ENCODE measurements at places on chromosomes 2 and 18. TPM values are rescaled to one million over a fixed set of nuclear protein-coding genes. Genes with fewer than 3 reads are reported as not detected.

The WNT10A gene
- 2.5 TPM for total RNA-seq

The LONRF2 gene
- 0.09 TPM for total RNA-seq

The SERPINB3 gene
- not detected for total RNA-seq

The LAMA3 gene
- 0.14 TPM for total RNA-seq

GRCh38 chr18:10329101-10329500 is 125.3 kb upstream of the APCDD1 start:
- no peak for DNase-seq

GRCh38 chr2:75403991-75404428 is 156.7 kb downstream of the EVA1A start:
- no peak for DNase-seq

DNA sequence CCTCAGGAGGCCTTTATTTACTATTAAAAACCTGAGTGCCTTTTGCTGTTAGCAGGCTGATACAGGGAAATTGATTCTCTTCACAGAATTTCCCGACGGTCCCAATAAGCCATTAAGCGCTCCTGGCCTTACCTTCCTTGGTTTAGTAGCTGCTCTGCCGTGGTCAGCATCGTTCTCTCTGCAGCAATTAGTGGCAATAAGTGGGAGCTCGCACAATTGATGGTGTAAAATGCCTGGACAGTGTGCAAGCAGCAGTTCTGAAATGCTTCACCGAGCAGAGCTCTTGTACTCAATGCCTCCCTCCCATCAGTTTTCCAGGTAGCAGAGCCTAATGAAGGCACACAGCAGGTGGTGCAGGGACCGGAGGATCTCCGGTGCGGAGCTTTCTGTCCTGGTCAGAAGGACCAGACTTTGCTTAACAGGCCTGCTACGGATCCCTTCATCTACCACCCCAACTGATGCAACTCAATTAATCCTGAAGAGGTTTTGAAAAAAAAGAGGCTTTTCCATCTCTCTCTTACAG is 1.1 kb upstream of the LINC00305 start:
- DNase-seq, result no peak

- DNase-seq, result no peak
These were observed 15.7 kb upstream of the PLA2R1 start for GRCh38 chr2:160077912-160078810.

DNA sequence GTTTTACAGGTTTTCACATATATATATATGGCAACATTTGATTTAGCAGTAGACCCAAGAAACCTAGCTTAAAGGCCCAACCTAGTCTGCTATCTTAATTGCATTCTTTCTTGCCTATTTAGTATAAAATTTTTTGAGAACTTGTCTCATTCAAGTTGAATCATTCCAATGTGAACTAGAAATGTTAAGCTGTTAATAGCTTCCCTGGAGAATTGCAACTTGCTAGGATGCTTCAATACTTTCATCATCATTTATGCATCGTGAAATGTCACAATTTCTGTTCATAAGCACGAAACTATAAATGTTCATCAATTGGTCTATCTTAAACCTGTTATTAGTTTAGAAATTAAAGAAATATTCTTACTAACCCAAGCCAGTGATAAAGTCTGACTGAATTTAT is 217.6 kb downstream of the BABAM2 start:
- no peak for DNase-seq

DNA sequence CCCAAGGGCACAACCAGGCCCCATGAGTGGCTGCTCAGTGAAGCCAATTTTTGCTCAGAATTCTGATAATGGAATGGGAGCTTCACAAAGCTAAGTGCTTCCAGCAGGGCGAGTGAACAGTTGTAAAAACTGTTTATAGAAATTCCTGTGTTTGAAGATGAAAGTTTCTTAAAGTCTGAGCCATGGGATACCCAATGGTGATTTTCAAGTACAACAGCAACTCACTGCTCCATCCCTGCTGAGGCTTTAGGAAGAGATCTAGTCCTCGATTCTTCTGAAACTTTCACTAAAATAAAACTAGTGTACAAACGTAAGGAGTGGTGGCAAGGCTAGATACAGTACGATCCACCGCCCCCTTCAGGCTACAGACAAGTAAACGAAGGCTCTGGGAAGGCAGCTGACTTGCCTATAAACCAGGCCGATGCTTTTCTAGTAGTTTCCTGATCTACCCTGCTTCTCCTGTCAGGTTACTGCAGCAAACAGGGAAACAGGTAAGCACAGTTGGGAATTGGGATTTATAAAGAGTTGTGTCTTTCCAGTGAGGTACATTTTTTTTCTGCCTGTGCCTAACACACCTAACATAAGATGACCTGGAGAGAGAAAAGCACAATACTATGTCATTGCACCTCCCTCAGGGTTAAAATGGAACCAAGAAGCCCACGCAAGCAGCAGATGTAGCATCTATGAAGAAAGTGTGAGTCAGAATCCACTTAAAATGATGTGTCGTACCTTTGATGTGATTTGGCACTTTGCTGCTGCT is 108.7 kb downstream of the UXS1 start:
- DNase-seq, result peak; percentile 43

DNA sequence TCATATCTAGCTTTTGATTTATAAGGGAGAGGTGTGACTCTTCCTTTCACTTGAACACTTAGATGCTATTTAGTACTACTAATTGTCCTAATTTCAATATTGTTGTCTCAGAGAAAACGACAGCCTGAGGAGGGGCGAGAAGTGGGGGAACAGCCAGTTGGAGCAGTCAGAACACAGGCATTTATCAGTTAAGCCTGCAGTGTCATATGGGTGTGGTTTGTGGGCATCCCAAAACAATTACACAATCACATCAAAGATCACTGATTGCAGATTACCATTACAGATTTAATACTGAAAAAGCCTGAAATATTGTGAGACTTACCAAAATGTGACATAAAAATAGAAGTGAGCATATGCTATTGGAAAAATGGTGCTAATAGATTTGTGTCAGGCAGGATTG is 15.8 kb downstream of the TMEM131 start:
- DNase-seq, result no peak

- DNase-seq, result peak; percentile 74
These were observed 92.4 kb upstream of the RMDN2 start for GRCh38 chr2:37832590-37833197.

GRCh38 chr18:9683418-9684396 is 24.4 kb upstream of the RAB31 start:
- DNase-seq, result no peak

The TMEM37 gene
- not detected for total RNA-seq

DNA sequence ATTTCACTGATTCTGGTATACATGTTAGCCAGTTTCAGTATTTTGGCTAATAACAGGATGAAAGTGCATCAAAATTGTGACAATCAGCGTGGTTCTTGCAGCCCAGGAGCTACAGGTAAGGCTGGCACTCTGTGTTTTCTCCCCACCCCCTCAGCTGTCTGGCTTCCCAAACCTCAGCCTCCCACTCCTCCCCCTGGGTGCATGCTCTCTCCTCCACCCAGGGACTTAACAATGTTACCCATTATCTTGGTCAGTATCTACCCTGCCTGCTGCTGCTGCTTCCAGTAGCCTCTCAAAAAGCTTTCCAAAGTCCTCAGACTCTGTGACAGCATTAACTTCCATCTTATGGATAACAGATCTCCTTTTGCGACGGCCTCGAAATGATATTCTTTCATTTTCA is 41.0 kb downstream of the TRABD2A start:
- DNase-seq, result no peak

- no peak for DNase-seq
These were observed 169.2 kb downstream of the LPIN1 start for GRCh38 chr2:11915650-11916049.

GRCh38 chr2:18800240-18800971 is 211.0 kb upstream of the NT5C1B start:
- no peak for DNase-seq

The ACMSD gene
- not detected for total RNA-seq

GRCh38 chr2:215758691-215759090 is 254.7 kb downstream of the MREG start:
- no peak for DNase-seq

GRCh38 chr2:83817511-83817910 is 641.6 kb downstream of the SUCLG1 start:
- DNase-seq, result no peak

DNA sequence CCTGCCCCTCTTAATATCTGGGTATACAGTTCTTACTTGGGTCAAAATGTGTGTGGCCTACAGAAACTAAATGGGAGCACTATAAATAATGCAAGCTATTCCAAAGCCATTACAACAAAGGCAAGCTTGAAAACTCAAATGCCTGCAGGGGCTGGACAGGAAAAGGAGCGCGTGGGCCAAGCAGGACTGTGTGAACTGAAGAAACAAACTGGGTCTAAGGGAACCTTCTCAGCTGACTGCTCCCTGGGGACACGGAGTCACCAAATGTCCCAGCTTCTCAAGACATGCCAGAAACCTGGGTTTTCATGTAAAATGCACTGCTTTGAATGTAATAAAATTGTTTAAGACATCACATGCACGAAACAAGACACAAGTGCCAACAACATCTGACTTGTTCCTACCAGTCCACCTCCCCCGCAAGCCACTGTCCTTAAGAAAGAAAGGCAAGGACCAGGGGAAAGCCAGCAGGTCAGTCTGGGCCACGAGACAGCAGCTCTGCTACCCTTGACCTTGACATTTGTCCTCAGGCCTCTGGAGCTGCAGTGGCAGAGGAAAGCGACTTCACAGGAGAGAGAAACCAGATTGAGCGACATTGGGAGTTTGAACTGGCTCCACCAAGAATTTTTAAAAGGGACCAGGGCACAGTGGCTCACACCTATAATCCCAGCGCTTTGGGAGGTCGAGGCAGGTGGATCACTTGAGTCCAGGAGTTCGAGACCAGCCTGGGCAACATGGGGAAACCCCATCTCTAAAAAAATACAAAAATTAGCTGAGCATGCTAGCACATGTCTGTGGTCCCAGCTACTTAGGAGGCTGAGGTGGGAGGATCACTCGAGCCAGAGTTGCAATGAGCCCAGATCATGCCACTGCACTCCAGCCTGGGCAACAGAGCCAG is 89.7 kb upstream of the SH3BP4 start:
- no peak for DNase-seq

DNA sequence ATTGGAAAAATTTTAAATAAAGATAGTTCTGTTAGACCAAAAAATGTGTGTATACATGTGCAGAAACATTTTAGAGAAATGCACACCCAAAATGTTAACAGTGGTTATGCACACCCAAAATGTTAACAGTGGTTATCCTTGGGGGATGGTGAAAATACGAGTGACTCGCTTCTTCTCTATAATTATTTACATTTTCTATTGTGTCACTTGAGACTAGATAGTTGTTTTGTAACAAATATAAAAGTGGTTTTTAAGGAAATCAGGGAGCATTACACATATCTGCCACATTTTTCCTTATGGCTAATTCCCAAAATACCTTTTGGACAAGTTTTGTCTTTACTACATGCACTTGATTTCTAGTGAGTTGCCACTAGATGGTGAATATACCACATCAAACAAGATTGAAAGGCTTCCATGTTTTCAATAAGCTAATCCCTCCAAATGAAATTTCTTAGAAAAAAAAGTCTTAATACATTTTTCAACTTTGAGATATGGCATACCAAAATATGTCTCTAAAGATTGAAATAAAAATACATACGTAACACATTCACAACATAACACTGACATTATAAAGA is 9.0 kb upstream of the HIBCH start:
- DNase-seq, result no peak

The NETO1 gene
- not detected for total RNA-seq

DNA sequence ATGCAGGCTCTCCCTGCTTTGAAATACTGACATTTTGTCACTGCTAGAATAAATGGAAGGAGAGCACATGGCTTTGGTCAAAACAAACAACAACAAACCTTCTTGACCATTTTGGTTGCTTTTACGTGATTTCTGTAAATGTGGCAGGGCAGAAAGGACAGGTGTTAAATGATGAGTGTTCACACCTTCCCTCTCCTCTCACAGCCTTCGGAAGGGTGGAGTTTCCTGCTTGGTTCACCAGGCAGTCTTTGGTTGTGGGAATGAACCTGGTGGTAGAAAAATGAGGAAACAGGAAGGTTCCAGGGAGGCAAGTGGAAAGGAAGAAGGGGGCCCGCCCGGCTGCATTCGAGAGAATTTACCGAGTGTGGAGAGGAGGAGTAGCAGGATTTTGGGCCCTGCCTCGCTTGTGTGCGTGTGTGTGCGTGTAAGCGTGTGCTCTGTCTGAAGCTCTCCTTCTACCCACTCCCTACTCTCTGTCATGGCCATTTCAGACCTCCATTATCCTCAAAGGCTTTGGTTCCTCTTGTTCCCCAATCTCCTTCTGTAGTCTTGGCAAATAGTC is 23.7 kb upstream of the SPP2 start:
- DNase-seq, result no peak

All from activated naive CD8-positive, alpha-beta T cell treated with anti-CD3 and anti-CD28 coated beads, Interleukin-2, amount 10 ng/mL, durations not matched to agents 7 days and 5 days (primary cell).